ENCODE measurements at places on chromosomes 6 and 20.

GRCh38 chr6:112372226-112372806 is 25.2 kb downstream of the RFPL4B start:
- no peak for DNase-seq

- no peak for DNase-seq
Measured at GRCh38 chr6:7728855-7729590, 3.1 kb downstream of the BMP6 start.

- DNase-seq: no peak
Measured at GRCh38 chr20:4488407-4489339, 233.0 kb upstream of the PRND start.

GRCh38 chr6:22631091-22631490 is 61.7 kb downstream of the HDGFL1 start:
- DNase-seq: no peak

- DNase-seq: no peak
Measured at GRCh38 chr6:125219361-125219895, 65.9 kb downstream of the TPD52L1 start.

DNA sequence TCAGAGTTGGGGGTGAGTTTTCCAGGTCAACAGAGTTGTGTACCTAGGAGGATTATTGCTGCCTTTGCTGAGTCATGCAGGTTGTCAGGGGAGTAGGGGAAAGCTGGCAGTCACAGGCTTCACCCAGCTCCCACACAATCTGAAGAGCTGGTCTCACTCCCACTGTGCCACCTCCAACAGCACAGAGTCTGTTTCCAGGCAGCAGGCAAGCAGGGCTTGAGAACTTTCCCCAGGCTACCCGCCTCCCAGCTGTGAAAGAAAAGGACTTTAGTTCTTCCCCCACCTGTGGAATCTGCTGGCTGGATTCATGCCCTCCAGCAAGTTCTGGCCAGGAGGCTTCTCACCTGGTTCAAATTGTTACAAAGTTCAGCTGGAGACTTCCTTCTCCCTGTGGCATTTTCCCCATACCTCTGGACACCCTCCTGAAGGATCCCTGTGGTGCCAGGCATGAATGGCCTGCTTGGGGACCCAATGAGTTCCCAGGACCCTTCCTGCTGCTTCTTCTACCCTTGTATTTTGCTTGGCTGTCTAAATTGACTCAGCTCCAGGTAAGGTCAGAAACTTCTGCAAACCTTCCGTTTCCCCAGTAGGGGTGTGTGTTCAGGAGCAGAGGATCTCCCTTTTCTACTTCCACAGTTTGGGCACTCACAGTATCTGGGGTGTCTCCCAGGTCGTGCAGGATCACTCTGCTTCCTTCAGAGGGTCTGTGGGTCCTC is 378.1 kb upstream of the MAN1A1 start:
- DNase-seq: no peak

DNA sequence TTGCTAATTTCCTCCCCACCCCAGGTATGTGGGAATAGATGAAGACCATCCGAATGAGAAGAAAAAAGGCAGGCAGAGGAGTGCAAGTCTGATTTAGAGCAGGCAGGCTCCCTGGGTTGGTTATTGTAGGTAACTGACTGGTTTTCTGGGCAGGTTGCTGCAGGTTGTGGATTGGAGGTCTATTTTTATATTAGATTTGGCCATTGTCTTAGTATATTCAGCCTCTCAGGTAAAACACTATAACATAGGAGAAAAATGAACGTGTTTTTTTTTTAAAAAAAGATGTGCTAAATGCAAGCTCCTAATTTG is 492 bp upstream of the TBC1D7 start:
- DNase-seq: no peak

DNA sequence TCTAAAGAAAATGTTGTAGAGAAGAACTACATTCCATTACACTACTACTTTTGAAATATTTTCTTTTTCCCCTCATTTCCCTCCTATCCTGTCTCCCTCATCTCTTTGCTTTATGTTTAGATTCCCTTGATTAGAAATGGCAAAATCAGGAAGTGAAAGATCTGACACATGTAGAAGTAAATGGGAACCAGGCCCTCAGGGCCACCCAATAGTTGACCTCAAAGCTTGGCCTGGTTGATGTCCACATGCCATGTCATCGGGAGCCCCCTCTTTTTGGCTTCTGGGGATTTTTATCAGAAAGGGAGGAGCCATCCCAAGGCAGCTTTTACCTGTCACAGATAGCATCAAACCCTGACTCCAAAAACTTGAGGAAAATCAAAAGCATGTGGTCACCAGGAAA is 168.3 kb upstream of the ECI2 start:
- DNase-seq: no peak

GRCh38 chr6:108974201-108974600 is 120.4 kb downstream of the SESN1 start:
- DNase-seq: no peak

GRCh38 chr6:134061440-134061839 is 9.0 kb upstream of the SLC2A12 start:
- no peak for DNase-seq

DNA sequence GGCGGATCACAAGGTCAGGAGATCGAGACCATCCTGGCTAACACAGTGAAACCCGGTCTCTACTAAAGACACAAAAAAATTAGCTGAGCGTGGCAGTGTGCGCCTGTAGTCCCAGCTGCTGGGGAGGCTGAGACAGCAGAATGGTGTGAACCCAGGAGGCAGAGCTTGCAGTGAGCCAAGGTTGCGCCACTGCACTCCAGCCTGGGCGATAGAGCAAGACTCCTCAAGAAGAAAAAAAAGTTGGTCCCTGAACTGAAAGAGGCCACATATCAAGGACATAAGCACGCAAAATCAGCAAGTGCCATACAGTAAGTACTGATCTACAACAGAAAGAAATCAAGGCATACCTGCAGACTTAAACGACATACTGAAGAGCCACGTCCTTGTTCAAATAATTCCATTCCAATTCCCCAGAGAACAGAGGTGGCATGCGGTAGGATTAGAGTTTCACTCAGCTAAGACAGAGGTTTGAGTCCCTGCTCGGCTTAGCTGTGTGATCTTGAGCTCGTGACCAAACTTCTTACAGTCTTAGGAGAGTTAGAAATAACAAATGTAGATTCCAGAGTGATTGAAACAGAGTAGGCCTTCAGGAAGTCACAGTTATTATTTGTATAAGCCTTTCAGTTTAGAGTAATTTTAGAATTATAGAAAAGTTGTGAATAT is 29.2 kb downstream of the B4GALT5 start:
- DNase-seq: no peak

- DNase-seq: no peak
Measured at GRCh38 chr6:52418606-52419005, 1.5 kb upstream of the EFHC1 start.

DNA sequence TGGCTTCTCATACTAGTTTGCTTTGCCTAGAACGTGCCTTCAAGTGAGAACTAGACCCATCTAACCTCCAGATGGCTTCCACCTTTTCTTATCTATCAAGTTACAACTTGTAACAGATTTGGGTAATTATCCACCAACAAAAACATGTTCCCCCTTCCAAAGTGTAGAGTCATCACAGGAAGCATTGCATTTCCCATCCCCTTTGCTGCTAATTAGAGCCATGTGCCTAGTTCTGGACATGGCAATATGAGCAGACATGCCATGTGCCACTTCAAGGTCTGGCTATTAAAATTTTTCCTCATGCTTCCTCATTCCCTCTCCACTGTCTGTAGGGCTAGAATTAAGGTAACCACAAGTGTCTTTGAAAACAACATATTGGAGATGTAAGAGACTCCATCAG is 814.4 kb downstream of the TENT5A start:
- no peak for DNase-seq

- no peak for DNase-seq
Measured at GRCh38 chr6:55379471-55379870, 52.2 kb downstream of the GFRAL start.

GRCh38 chr20:36367907-36368799 is 62.0 kb downstream of the DLGAP4 start:
- no peak for DNase-seq

- DNase-seq: peak; percentile 50
Measured at GRCh38 chr20:58708246-58708931, 15.8 kb downstream of the NPEPL1 start.

DNA sequence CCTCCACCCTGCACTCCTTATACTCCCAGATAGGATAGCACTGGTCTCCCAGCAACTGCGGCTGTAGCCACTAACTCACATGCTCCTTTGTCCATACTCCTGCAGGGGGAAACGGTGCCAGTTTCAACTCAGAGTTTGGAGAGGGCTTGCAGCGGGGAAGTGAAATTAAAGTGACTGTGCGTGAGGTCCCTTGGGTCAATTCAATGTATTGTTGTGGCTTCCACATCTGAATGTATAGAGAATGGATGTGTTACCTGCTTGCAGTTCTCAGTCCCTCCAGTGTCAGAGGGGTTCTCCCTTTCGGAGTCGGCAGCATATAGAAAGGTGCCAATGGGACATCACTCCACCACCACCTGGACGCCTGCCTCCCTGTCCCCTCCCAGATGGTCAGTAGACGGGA is 93.6 kb upstream of the CNKSR3 start:
- no peak for DNase-seq

DNA sequence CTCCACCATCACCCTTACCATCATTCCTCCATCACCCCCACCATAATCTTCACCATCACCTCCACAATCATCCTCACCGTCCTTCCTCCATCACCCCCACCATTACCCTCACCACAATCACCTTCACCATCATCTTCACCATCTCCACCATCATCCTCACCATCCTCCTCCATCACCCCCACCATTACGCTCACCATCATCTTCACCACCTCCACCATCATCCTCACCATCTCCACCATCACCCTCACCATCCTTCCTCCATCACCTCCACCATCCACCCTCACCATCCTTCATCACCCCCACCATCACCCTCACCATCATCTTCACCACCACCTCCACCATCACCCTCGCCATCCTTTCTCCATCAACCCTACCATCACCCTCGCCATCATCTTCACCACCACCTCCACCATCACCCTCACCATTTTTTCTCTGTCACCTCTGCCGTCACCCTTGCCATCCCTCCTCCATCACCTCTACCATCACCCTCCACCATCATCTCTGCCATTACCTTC is 33.1 kb upstream of the MPC1 start:
- DNase-seq: no peak

DNA sequence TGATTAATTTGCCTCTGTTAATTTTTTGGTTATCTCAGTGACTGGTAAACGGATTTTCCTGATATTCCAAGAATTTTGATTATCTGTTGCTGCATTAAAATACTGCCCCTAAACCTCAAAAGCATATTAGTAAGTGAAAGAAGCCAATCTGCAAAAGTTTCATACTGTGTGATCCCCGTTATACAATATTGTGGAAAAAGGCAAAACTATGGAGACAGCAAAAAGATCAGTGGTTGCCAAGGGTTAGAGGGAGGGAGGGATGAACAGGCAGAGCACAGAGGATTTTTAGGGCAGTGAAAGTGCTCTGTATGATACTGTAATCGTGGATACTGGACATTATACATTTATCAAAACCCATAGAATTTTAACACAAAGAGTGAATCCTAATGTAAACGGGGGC is 133.0 kb downstream of the MYLK4 start:
- no peak for DNase-seq

DNA sequence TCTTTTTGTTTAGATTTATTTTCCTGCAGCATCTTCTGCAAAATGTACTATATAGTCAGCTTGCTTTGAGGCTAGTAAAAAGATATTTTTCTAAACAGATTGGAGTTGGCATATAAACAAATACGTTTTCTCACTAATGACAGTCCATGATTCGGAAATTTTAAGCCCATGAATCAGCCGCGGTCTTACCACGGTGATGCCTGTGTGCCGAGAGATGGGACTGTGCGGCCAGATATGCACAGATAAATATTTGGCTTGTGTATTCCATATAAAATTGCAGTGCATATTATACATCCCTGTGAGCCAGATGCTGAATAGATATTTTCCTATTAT is 3.2 kb downstream of the FOXC1 start:
- DNase-seq: no peak

DNA sequence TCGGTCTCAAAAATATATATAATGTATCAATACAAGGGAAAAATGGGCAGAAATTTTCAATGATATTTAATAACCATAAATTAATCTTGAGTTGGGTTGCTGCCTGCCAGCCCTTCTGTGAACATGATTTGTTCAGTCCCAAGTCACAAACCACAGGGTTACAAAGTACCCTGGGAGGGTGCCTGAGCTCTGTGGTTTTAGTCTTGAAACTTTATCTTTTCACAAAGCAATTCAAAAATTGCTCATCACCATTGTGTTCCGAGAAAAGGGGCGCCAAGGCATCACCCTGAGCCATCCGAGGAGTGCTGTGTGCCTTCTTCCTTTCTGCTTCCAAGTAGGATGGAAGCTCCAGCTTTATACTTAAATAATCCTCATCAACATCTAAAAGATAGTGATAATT is 141.6 kb upstream of the AKAP12 start:
- DNase-seq: no peak

- no peak for DNase-seq
Measured at GRCh38 chr20:53017206-53017605, 45.0 kb downstream of the TSHZ2 start.

- DNase-seq: no peak
Measured at GRCh38 chr6:40550202-40551101, 36.7 kb downstream of the LRFN2 start.

DNA sequence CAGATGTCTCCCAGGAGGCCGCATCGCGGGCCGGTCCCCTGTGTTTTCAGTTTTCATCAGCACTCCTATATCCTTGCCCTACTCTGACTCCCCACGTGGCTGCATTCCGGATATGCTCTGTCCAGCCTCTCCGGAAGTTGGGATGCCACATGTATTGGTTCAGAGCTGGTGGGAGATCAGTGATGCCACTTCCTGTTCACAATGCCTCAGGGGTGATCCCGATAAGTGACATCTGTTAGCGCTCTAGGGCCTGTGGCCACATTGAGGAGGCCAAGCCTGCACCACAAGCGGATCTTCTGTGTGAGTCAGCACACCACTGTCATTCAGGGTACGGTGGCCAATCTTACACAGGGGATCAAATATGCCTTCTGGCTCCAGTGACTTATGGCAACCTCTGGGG is 57.8 kb downstream of the PPP1R3G start:
- DNase-seq: no peak

DNA sequence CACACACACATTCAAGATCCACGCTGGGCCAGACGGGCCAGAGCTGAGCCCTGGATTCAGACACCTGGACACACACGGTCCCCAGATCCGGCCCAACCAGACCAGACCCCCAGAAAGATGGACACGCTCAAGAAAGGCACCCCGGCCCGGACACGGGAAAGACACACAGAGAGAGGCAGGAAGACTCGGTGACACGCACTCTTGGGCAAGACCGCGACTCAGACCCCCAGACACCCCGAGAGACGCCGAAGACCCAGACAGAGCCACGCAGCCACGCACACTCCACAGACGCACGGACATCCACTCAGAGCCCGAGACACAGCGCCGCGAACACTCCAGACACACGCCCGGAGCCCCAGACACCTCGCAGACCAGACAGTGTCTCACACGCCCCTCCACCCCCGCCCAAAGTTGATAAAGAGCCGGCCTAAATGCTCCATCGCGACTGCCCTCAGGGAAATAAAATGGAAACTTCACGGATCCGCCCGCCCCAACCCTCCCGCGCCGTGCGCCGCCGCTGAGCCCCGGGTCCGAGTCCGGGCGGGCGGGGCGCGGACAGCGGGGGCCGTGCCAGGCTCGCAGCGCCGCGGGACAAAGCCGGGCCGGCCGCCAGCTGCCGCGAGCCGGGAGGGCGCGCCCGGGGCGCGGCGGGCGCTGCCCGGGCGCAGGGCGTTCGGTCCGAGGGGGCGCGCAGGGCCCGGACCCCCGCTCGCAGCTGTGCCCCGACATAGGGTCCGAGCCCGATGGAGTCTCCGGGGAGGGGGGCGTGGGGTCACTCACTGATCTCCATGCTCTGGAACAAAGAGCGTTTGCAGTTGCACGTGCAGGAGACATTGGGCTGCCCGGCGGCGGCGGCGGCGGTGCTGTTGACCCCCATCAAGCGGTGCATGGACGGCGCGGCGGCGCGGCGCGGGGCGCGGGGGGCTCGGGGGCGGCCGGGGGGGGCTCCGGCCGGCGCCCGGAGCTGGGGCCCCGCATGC is 831 bp downstream of the PMEPA1 start:
- DNase-seq: peak; percentile 70

All from activated CD8-positive, alpha-beta memory T cell treated with anti-CD3 and anti-CD28 coated beads for 24 hours (primary cell).